Mucosa of descending colon (tissue), 3 donors: ENCODE measurements at places on chromosomes 3 and 15. TPM values are rescaled to one million over a fixed set of nuclear protein-coding genes. Genes with fewer than 3 reads are reported as not detected.
A peak's percentile ranks its signal among the peaks of the same experiment; 100 is the strongest.

IL17RE gene
- 82.8 TPM for total RNA-seq

GRCh38 chr15:74383695-74384565 is 16.5 kb upstream of the CYP11A1 start:
- DNase-seq: peak; percentile 66

GRCh38 chr3:71872256-71872655 is 87.3 kb upstream of the PROK2 start:
- DNase-seq: no peak

DNA sequence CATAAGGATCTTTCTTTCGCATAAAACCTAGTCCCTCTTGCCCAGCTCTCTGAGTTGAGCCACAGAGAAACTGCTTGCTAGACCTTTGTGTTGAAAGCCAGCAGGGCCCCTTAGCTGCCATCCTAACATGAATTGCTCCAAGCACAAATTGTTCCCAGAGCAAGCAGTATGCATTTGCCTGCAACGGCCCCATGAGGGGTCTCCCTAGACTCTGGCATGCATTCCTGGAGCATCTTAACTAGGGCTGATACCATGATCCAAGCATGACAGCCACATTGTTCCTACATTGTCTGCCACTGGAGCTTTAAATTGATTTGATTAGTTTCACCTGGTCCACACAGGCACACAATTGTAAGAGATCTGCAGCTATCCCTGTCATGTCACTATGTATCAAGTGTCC is 428.1 kb downstream of the TAFA4 start:
- no peak for DNase-seq

NR1I2 gene
- total RNA-seq: 141 TPM

GRCh38 chr3:171200052-171200749 is 173.7 kb upstream of the SLC2A2 start:
- DNase-seq: no peak

- DNase-seq: no peak
Measured at GRCh38 chr15:37008205-37008604, 92.1 kb downstream of the MEIS2 start.

AGBL1 gene
- total RNA-seq: not detected

- no peak for DNase-seq
Measured at GRCh38 chr15:25378501-25378901, 60.3 kb downstream of the UBE3A start.

DNA sequence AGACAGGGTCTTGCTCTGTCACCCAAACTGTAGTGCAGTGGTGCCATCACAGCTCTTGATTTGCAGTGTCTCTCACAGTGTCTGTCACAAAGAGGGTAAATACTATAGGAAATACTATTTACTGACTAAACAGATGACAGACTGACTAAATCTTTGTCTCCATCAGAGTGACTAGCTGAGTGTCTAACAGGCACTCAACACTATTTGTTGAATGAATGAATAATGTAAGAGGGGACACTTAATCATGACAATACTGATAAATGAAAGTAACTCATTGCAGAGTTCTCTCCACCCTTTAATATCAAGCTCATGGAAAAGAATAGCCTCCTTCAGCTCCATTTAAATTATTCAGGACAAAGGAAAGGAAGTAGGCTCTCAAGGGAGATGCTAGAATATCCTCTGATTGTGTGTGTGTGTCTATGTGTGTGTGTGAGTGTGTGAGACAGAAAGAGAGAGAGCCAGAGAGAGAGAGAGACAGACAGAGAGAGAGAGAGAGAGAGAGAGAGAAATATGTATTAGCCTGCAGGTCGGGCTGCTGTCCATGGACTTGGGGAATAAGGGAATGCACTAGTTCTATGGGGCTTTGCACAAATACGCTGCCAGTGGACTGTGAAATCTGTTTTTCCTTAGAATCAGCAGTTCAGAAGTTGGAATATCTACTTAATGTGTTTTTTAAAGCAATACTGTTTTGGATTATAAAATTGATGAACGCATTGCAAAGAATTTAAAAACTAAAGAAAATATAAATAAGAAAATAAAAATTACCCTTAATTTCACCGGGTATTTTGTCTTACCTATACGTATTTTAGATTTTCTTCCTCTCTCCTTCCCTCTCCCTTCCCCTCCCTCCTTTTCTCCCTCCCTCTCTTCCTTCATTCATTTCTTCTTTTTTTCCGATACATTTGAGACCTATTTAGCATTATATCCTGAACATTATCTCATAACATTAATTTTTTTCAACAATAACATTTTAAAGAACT is 132.9 kb upstream of the LRIG1 start:
- DNase-seq: no peak

DNA sequence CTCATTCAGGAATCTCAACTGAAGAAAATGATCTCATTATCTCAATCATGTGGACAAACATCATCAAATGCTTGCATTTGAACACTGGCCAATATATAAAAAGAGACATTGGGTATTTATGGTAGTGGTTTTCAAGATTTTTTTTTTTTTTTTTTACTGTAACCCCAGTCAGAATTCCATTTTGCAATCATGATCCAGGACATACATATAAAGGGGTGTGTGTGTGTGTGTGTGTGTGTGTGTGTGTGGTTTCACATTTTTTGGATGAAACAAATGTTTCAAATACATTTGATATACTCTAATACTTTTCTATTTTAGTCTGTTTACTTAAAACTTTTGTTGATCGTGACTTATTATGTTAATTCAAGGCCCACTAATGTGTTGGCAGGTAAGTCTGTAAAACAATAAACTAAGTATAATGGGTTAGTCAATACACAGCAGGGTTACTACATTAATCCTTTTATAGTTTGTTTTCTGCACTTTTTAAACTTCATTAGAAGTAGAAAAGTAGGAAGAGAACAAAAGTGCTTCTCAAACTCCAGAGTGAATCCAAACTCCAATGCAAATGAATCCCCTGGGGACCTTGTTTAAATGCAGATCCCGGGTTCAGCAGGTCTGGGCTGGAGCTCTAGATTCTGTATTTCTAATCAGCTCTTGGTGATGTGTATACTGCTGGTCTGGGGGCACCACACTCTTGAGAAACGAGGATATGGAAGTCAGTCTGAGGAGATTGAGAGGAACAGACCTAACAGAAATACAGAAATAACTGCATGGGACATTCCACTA is 17.6 kb downstream of the THRB start:
- no peak for DNase-seq

DNA sequence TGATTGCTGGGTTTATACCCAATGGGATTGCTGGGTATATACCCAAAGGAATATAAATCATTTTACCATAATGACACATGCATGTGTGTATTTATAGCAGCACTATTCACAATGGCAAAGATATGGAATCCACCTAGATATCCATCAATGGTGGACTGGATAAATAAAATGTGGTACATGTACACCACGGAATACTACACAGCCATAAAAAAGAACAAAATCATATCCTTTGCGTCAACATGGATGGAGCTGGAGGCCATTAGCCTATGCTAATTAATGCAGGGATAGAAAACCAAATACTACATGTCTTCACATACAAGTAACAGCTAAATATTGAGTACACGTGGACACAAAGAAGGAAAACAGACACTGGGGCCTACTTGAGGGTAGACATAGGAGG is 22.6 kb downstream of the MNS1 start:
- DNase-seq: no peak

ACOX2 gene
- total RNA-seq: 51.2 TPM

CPLX3 gene
- total RNA-seq: 0.19 TPM

DNA sequence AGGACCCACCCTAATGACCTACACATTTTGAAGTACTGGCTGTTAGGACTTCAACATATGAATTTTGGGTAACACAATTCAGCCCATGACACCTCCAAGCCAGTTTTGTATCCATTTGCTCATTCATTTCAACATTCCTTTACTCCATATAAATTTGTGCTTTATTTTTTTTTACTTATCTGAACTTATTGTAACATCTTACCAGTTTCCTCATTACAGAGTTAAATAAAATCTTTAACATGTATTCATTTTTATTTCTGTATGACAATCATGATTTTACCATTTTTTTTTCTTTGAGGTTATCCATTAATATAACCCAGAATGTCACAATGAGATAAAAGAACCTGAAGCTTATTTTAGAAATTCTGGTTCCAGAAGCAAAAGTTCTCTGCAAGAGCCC is 48.0 kb upstream of the ATP1B3 start:
- no peak for DNase-seq

PLAAT1 gene
- not detected for total RNA-seq

GRCh38 chr3:6734395-6734746 is 126.5 kb upstream of the GRM7 start:
- DNase-seq: no peak

DNA sequence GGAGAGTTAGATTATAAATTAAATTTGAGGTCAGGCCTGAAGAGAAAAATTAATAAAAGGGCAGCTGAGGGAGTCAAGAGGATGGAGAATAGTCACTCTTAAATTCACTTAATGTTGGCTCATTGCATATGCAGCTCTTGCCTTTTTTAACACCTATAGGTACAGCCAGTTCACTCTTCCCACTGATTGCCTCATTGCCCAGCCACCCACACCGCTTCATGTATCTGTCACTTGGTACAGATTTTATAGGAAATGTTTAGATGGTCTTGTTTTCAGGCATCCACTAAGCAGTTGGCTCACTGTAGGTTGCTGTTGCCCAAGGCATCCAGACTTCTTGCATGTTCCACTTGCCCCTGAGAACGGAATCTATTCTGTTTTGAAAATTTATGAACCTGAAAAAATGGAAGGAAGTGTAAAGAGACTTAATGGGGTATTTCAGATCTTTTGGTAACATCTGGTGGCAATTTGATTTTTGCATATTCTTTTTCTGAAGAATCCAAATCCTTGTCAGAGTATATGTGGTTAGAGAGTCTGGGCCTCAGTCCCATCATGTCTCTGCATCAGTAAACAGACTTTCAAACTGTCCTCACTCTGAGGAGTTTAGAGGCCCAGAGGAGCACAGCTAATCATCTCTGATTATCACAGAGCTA is 151.9 kb downstream of the RBPMS2 start:
- no peak for DNase-seq

- no peak for DNase-seq
Measured at GRCh38 chr3:40566694-40567093, 41.9 kb downstream of the ZNF621 start.

CLDN16 gene
- total RNA-seq: not detected

PLA2G4D gene
- total RNA-seq: 0.49 TPM

MORC1 gene
- not detected for total RNA-seq

DNA sequence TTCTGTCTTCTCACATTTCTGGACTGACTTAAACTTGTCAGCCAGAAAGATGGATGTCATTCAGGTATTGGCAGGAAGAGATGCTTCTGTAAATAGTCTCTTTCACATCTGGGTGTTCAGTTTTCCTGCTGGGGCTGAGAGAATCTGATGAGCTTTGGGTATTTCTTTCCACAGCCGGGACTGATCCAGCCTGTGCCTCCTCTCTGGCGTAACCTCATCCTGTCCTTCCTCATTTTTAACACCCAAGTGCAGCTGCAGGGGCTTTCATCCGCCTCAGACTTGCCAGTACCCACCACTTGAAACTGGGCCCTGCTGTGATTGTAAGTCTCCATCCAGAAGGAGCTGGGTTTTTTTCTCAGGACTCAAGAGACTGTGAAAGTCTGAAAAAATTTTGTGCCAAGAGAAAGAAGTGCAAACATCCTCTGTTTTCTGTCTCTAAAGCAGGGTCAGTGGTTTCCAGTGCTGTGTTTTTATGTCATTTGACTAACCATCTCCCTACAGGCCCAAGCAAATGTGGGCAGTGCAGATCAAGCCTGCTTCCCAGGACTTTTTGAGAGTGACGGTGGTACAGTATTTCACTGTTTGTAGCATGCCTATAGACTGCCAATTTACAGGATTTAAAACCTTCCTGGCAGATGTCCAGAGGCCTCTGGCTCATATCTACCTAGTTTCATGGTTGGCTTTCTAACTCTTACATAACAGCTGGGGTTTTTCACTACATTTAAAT is 342.7 kb downstream of the PTPRG start:
- peak; percentile 46 for DNase-seq

DNA sequence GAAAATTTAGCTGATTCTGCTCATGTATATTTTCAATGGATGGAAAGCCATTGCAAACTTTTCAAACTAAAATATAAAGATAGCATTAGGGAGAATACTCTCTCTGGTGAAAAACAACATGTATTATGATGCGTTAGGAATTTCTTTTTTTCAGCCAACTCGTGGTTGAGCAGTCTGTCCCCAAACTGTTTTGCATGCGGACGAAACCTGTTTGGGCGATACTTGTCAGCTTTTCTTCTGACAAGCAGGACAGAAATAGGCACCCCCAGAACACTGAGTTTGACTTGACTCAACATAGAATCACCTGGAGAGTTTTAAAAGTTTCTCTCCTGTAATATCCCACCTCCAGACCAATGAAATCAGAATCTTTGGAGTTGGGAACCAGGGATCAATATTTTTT is 417.5 kb upstream of the TPRG1 start:
- DNase-seq: no peak

GRCh38 chr3:132180337-132180791 is 136.8 kb upstream of the ACP3 start:
- peak; percentile 24 for DNase-seq

GRCh38 chr3:45003859-45004258 is 22.2 kb upstream of the CLEC3B start:
- DNase-seq: no peak

DNA sequence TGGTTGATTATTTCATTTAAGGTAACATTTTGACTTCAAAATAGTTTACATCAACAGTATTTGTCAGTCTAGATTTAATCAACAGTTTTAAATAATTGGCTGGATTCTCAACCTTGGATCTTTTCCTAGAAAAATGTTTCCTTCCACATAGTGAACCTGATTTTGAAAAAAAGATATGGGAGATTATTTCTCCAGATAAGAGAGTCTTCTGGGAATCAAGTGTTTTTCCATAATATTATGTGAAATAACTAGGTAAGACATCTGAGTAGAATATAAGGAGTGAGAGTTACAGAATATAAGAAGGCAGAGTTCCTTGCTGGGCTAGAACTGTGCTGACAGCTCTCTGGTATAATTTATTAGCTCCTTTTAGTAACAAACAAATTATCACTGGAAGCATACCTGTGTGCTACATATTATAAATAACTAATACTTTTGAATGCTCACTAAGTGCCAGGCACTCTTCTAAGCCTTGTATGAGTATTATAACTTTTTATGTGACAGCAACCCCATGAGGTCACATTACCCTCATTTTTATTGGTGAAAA is 18.8 kb upstream of the TNFSF10 start:
- no peak for DNase-seq

CA12 gene
- total RNA-seq: 141 TPM

- DNase-seq: no peak
Measured at GRCh38 chr3:4845882-4846281, 133.4 kb upstream of the BHLHE40 start.

ACAN gene
- 1.3 TPM for total RNA-seq

HRH1 gene
- 16.7 TPM for total RNA-seq

SV2B gene
- total RNA-seq: 0.80 TPM

SAMMSON gene
- total RNA-seq: not detected

GRCh38 chr15:96126859-96127258 is 203.6 kb upstream of the NR2F2 start:
- no peak for DNase-seq

GRCh38 chr3:38724392-38724736 is 74.9 kb upstream of the SCN5A start:
- DNase-seq: no peak

GRCh38 chr15:56320861-56321260 is 44.4 kb upstream of the TEX9 start:
- DNase-seq: no peak

IRAK2 gene
- 2.4 TPM for total RNA-seq

- DNase-seq: no peak
Measured at GRCh38 chr3:141272906-141273662, 41.5 kb downstream of the PXYLP1 start.
